Testis (tissue), 5 donors: ENCODE measurements at places on chromosomes 1 and 21. TPM values are rescaled to one million over a fixed set of nuclear protein-coding genes. Genes with fewer than 3 reads are reported as not detected.

The MINDY1 gene
- polyA plus RNA-seq: 56.9 TPM

The MLLT11 gene
- polyA plus RNA-seq: 3.2 TPM

The ESRRG gene
- 2.2 TPM for polyA plus RNA-seq

The PFKFB2 gene
- 12.9 TPM for polyA plus RNA-seq

The MYOM3 gene
- polyA plus RNA-seq: 22.4 TPM

The CCDC185 gene
- polyA plus RNA-seq: 64.8 TPM

The KRTAP10-1 gene
- polyA plus RNA-seq: not detected

The PRAMEF33 gene
- not detected for polyA plus RNA-seq

The ASAP3 gene
- polyA plus RNA-seq: 34.1 TPM

The RNF19B gene
- 225 TPM for polyA plus RNA-seq

The BCAR3 gene
- 23.2 TPM for polyA plus RNA-seq

The FALEC gene
- not detected for polyA plus RNA-seq

The OR14I1 gene
- polyA plus RNA-seq: not detected

The PHACTR4 gene
- 33.1 TPM for polyA plus RNA-seq

The PCSK9 gene
- polyA plus RNA-seq: 1.3 TPM

The MAEL gene
- polyA plus RNA-seq: 333 TPM

The SLC45A3 gene
- polyA plus RNA-seq: 4.5 TPM

The TDRD5 gene
- 52.2 TPM for polyA plus RNA-seq

The CDC20 gene
- 135 TPM for polyA plus RNA-seq

The OXCT2 gene
- 78.8 TPM for polyA plus RNA-seq

The APCS gene
- polyA plus RNA-seq: not detected

The KRTAP11-1 gene
- polyA plus RNA-seq: not detected

The PAQR6 gene
- 3.6 TPM for polyA plus RNA-seq

The JAM2 gene
- 76.2 TPM for polyA plus RNA-seq

The A3GALT2 gene
- polyA plus RNA-seq: not detected

The LEFTY2 gene
- polyA plus RNA-seq: 10.0 TPM

The LEMD1 gene
- polyA plus RNA-seq: 83.2 TPM

The VHLL gene
- polyA plus RNA-seq: not detected

The MPL gene
- 0.32 TPM for polyA plus RNA-seq

The ZNF648 gene
- polyA plus RNA-seq: 0.91 TPM

The TRIM17 gene
- 37.4 TPM for polyA plus RNA-seq

The FASLG gene
- not detected for polyA plus RNA-seq

The RAP1GAP gene
- polyA plus RNA-seq: 7.4 TPM

The CA6 gene
- not detected for polyA plus RNA-seq

The FNDC10 gene
- polyA plus RNA-seq: 15.5 TPM

The AGMAT gene
- polyA plus RNA-seq: 1.8 TPM

The HAO2 gene
- not detected for polyA plus RNA-seq

The UBASH3A gene
- 0.40 TPM for polyA plus RNA-seq

The CLCNKB gene
- 2.3 TPM for polyA plus RNA-seq

The AHDC1 gene
- 32.5 TPM for polyA plus RNA-seq

The ECM1 gene
- 16.9 TPM for polyA plus RNA-seq

The KRTAP19-5 gene
- polyA plus RNA-seq: not detected

The TEKT2 gene
- polyA plus RNA-seq: 117 TPM

The AUNIP gene
- 28.5 TPM for polyA plus RNA-seq
